Astrocyte (in vitro differentiated cells and primary cell): ENCODE measurements at places on chromosomes 5 and 9. TPM values are rescaled to one million over a fixed set of nuclear protein-coding genes. Genes with fewer than 3 reads are reported as not detected.

DNA sequence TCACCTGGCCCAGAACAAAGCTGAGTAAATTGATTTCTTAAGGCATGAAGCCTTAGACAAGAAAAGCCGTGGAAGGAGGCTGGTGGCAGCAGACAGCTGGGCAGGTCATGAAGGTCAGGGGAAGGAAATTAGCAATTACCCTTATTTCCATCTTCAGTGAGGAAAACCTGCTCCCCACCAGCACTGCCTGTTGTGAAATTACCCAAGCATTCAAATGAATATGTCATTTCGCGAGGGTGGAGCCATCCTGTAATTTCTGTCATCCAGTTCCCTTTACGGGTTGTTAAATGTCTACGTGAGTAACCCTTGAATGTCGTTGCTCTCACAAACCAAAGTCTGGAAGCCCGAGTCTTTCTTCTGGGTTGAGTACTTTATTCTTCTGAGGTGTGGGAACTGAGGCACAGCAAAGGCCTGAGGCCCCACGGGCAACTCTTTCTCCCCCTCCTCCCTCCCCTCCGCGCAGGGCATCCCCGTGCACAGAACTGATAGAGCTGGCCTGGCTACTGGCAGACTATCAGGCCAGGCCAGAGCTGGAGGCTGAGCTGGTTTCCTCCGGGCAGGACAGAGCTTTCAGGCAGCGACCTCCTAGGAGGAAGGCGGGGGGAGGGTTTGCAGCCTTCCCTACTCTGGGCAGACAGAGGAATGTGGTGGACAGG, 22.0 kb upstream of the AK3 start:
- no peaks in the 10 kb centered on the region for H3K27me3 ChIP-seq
- no peak for DNase-seq
- H3K36me3 ChIP-seq = no peaks in the 10 kb centered on the region
- no peak overlapping the region for H3K27ac ChIP-seq
- no peak overlapping the region for H3K4me3 ChIP-seq

DNA sequence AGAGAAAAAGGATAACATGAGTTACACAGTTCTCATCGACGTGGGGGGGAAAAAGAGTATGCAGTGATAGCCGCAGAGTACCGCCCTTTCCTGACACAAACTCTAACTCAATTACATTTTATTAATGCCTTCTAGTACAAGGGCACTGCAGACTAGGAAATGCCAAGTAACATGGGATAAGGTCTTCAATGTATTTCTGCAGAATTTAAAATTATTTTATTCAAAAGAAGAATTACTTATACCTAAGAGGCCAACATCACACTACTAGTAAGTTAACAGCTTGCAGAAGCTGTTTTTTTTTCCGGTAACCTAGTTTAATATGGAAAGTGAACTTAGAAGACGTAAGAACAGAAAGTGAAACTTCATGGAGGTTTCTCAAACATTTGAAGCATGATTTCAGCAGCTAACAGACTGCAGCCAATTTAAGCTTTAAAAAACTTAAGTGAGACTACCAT, 3.9 kb downstream of the SETX start:
- peaks cover 12% of the 10 kb centered on the region for H3K4me1 ChIP-seq
- no peak for DNase-seq
- H3K4me3 ChIP-seq = no peak overlapping the region
- no peaks in the 10 kb centered on the region for H3K27me3 ChIP-seq

DNA sequence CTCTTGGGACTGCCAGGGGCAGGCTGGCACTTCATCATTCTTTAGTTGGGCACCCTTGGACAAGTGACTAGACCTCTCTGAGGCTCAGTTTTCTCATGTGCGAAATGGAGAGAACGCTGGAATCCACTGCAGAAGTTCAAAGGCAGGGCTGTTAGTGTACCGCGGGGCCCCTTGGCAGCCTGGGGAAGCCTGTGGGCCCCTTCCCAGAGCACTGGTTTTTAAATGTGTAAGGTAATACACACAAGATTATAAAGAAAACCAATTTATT, 209.5 kb upstream of the MVB12B start:
- H3K4me1 ChIP-seq = no peaks in the 10 kb centered on the region
- H3K36me3 ChIP-seq = no peaks in the 10 kb centered on the region
- no peak overlapping the region for H3K4me3 ChIP-seq
- H3K27ac ChIP-seq = no peak overlapping the region
- no peak for DNase-seq
- H3K27me3 ChIP-seq = peaks cover 7% of the 10 kb centered on the region

- no peaks in the 10 kb centered on the region for H3K36me3 ChIP-seq
- no peak overlapping the region for H3K4me3 ChIP-seq
- no peaks in the 10 kb centered on the region for H3K4me1 ChIP-seq
Measured at GRCh38 chr9:37408933-37409710, 13.4 kb upstream of the GRHPR start.

GRCh38 chr5:157203417-157203816, 22.8 kb downstream of the ITK start:
- H3K4me1 ChIP-seq = no peaks in the 10 kb centered on the region
- H3K27ac ChIP-seq = no peak overlapping the region
- H3K4me3 ChIP-seq = no peak overlapping the region
- no peak for DNase-seq

- peaks cover 42% of the 10 kb centered on the region for H3K36me3 ChIP-seq
- no peak overlapping the region for H3K4me3 ChIP-seq
- peak; percentile 41 for DNase-seq
- H3K4me1 ChIP-seq = peaks cover 18% of the 10 kb centered on the region
- no peaks in the 10 kb centered on the region for H3K27me3 ChIP-seq
Measured at GRCh38 chr9:35553670-35554543, 51.2 kb upstream of the TESK1 start.

- H3K4me3 ChIP-seq = no peak overlapping the region
- no peak for DNase-seq
- H3K27ac ChIP-seq = no peak overlapping the region
- H3K4me1 ChIP-seq = no peaks in the 10 kb centered on the region
Measured at GRCh38 chr5:165714598-165714997, 2209.2 kb downstream of the MAT2B start.

Gene P4HA2
- total RNA-seq = 214 and 302 TPM in 2 replicates

Gene CDC20B
- total RNA-seq = 0.11 and 0.17 TPM in 2 replicates

Gene IL5
- not detected in 2 replicates for total RNA-seq

Gene PCDHA7
- total RNA-seq = 2.6 TPM in 2 replicates
